ENCODE measurements at places on chromosomes 6 and 20. TPM values are rescaled to one million over a fixed set of nuclear protein-coding genes. Genes with fewer than 3 reads are reported as not detected.

TSHZ2 gene
- total RNA-seq = 0.11 TPM

ADTRP gene
- total RNA-seq = not detected

LAMA2 gene
- 0.04 TPM for total RNA-seq

LAMP5 gene
- total RNA-seq = not detected
